ENCODE measurements at places on chromosomes 1 and 21.

- no peak for DNase-seq
These were observed 8.0 kb downstream of the BATF3 start for GRCh38 chr1:212691561-212692071.

DNA sequence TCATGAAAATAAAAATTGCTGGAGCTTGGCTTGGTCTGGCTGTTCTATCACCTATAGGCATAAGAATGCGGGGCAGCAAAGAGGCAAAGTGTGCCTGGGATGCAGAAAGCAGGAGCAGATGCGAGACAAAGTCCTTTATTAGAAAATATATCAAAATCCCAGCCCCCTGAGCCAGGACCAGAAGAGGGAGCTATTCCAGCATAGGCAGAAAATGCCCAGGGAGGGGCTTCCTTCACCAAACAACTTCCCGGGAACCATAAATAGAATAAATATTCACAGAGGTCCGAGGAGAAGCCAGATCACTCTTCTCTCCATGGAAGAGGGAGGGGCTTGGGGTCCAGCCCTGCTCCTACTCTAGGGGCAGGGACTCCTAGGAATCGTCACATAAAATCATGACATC is 5.0 kb downstream of the PPOX start:
- DNase-seq, result no peak

DNA sequence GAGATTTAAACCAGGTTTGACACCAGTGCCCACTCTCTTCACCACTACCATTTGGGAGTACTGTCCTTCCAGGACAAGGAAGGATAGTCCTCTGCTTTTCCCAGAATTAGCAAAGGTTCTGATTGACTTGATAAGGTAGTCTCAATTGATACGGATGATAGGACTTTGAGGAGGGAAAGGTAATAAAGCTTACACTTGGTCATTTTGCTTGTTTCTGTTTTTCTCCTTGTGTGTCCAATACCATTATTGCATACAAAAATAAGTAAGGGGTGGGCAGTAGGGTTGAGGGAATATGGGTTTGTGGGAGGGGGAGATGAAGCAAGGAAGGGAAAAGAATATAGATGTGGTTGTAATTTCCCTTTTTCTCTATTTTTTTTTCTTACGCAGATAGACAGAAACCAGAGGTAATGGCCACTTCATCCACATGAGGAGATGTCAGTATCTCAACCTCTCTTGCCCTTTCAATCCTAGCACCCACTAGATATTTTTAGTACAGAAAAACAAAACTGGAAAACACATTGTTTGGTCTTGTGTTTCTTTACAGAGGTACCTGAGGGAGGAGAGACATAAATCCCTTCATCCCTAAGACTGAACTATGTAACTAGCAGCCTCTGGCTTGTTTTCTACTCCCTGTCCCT is 2.6 kb downstream of the C1orf56 start:
- no peak for DNase-seq

DNA sequence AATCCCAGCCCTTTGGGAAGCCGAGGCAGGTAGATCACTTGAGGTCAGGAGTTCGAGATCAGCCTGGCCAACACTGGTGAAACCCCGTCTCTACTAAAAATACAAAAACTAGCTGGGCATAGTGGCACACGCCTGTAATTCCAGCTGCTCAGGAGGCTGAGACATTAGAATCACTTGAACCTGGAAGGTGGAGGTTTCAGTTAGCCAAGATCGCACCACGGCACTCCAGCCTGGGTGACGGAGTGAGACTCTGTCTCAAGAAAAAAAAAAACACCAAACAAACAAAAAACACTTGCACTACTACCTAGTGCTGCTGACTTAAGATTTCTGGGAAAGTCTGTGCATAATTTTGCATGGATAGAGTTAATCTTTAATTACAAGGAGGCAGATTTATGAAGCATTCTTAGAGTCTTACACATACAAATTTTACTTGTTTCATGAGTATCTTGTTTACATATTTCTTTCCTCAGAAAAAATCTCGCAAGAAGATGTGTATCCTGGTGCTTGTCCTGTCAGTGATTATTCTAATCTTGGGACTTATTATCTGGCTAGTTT is 8.7 kb upstream of the PPP1R8 start:
- no peak for DNase-seq

- DNase-seq, result no peak
These were observed 4.9 kb downstream of the PRKAB2 start for GRCh38 chr1:147167365-147167764.

DNA sequence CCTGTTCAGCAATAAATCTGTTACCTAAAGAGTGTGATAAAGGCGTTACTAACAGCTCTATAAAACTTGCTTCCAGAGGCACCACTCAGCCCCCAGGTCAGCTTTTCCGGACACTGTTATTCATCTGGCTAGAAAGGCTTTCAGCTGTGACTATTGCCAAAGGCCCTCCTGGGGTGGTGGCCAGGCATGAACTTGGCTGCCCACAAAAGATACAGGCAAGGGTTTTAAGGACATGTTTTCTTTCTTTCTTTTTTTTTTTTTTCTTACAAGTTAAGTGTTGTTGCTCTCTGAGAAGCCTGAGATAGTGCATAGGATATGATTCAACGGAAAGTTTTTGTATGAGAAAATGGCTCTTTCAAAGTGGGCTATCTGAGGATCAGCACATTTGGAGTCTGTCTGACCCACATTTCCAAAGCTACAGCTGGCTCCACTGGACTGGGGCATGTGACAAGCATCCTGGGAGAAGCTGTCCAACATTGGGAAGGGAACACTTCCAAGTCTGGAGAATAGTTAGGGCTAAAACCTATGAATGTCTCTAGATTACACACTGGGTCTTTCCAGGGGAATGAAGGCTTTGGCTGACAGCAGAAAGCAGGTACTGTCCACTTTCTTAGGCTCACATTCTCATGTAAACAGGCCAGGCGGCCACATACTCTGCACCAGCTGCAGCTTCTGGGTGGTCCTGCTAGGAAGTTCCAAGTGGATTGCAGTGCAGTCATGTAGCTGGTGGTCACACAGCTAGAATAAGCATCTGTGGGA is 639.7 kb downstream of the LMO4 start:
- DNase-seq, result no peak

DNA sequence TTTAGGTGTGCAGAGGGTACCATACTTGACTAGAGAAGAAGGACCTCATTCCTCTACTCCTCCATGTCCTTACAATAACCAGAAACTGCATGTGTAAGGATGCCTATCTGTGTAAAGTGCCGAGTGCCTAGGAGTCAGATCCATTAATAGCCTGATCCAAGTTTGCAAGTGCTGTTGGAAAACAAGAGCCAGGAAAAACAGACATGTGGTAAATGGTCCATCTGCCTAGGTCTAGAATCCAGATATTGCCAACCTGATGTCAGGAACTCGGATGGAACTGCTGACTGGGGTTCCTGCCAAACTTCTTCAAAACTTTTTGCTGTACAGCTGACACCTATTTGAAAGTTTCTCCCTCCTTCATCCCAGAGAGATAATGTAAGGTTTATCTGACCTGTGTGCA is 239.4 kb upstream of the CAMK1G start:
- no peak for DNase-seq

DNA sequence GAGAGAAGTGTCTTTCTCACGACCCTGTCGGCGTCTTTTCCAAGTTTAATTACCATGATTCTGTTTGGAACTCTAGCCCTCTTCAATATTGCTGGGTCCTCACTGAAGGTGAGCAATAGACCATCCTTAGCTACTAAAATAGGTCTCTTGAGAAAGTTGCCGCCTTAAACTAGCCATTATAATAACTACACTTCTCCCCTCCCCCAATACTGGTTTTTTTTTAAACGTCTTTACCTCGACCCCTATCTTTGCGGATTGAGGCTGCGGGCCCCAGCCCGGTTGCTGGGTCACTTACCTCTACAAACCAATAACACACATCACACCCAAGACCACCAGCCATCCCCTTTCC is 672 bp downstream of the ENSA start:
- DNase-seq, result no peak

DNA sequence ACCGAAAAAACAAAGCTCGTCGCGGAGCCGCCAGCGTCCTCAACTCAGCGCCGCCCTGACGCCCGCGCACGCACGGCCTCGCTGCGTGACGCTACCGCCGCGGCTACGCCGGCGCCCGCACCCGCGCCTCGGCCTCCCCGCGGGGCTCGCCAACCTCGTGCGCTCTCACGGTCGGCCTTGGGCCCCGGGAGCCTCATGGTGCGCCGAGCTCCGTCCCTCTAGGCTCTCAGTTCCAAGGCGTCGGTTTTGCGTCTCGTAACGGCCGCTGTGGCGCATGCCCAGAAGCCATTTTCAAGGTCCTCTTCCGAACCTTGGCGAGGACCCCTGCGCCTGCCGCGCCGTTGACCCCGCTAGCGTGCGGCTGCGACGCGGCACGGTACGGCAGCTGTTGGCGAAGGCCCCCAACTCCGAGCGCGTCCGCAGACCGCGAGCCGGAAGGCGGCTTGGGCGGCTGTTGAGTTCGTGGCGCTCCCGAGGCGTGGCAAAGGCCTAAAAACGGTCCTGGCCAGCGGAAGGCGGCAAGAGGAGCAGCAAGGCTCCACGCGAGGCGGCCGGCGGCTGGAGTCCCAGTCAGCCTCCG is at the start of gene HENMT1:
Gene HENMT1 (minus strand): TSS at position 64 of the 580 bp plus-strand sequence. CDS start 1,209 bp downstream, outside the sequence.
- DNase-seq, result peak; percentile 67

GRCh38 chr1:94901841-94902240 is 25.1 kb downstream of the CNN3 start:
- DNase-seq, result no peak

- DNase-seq, result no peak
These were observed 23.4 kb downstream of the COA7 start for GRCh38 chr1:52674497-52675384.

DNA sequence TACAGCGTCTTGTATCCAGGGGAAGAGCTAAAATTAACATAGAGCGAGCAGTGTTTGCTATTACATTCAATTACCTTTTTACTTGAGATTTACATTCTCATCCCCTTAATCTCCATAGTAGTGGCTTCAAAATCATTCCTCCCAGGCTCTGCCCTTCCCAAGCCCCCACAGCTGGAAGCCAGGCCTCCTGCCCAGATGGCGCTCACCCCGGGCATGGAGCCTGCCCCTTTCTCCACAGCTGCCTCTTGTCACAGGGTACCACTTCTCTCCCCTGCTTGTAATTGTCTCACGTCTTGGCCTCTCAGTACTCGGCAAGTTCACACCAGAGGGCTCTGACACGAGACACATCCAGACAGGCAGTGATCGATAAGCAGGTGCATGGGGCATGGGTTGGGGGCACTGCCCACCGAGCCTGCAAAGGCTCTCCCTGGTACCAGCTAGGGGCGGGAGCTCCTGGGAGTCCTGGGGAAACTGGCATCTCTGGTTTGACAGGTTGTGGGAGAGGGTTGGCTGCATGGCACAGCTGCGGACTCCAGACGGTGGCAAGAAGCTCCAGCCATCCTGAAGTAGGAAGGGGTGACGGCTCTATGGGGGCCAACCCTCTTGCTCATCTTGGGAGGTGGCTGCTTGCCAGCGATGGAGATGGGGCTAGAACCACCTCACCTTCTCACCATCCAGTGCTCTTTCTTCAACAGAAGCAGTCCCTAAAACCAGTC is 20.1 kb downstream of the CASZ1 start:
- no peak for DNase-seq

DNA sequence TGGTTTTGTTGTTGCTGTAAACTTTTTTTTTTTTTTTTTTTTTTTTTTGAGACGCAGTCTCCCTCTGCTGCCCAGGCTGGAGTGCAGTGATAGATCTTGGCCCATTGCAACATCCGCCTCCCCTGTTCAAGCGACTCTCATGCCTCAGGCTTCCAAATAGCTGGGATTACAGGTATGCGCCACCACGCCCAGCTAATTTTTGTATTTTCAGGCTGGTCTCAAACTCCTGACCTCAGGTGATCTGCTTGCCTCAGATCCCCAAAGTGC is 78.9 kb upstream of the SLC45A1 start:
- DNase-seq, result no peak

GRCh38 chr1:178294654-178295053 is 200.8 kb downstream of the RASAL2 start:
- no peak for DNase-seq

DNA sequence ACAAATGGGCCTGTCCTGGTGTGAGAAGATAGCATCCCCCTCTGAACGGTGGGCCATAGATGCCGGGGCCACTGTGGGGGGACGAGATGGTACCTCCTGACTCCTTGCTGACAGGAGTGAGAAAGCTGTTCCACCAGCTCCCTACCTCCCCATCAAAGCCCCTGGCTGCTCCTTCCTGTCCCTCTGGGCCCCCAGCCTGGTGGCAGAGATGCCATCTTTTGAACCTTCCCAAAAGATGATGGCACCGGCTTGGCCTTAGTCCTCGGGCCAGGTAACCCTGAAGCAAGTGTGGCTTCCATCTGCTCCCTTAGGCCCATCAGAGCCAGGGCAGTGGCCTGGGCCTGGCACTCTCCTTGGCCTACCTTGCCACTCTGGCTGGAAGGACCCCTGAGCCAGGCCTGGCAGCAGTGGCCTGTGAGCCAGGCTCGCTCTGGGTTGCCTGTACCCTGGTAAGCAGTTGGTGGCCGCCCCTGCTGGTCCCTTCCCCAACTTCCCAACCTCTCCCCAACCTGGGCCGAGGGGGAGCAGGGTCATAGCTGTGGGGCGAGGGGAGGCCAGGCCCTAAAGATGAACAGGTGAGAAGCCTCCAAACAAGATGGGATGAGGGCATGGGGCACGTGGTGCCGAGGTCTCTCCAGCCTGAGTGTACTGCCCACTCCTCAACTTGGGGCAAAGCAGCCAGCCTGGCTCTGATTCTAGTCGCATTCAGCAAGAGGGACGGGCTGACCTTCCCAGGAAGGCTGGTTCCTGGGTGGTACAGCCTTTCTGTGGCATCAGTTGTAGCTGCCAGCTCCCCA is 34.7 kb downstream of the ZBTB17 start:
- DNase-seq, result no peak

GRCh38 chr1:152053375-152053774 is 16.6 kb upstream of the S100A11 start:
- DNase-seq, result no peak

- no peak for DNase-seq
These were observed 9.0 kb upstream of the EPS8L3 start for GRCh38 chr1:109772658-109773202.

DNA sequence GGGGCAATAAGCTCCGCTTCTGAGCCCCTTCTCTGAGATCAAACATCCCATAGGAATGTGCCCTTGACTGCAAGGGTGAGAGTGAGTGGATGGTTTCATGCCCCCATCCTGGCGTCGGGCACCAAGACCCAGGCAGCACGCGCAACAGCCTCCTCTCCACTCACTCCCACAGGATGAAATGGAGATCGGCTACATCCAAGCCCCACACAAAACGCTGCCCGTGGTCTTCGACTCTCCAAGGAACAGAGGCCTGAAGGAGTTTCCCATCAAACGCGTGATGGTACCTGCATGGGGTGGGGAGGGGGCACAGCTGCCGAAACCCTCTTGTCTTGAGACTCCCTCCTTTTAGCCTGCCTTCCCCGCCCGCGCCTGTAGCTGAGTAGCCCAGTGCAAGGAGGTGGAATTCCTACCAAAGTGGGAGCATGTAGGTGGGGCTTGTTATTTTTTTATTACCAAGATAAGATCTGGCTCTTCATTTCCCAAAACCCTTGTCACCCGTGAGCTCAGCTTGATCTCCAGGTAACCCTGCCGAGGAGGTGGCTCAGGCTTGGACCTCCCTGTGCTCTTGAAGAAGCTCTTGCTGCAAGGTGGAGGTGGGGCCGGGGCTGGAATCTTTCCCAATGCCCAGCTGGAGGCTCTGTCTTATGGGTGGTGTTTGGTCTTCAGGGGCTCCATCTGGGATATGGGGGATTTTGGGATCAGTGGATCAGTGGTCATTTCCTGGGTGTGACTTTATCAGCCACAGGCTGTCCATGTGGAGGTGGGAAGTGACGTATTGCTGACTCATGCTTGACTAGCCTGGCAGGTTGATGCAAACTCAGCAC is 24.0 kb upstream of the PADI6 start:
- no peak for DNase-seq

- DNase-seq, result no peak
These were observed 79.2 kb downstream of the CD34 start for GRCh38 chr1:207831517-207832327.

All from stimulated activated CD4-positive, alpha-beta T cell treated with anti-CD3 and anti-CD28 coated beads, Interleukin-2, amount 100 ng/mL, for 48 hours (primary cell).